ENCODE measurements at places on chromosomes 5 and 9.

GRCh38 chr5:93794954-93795353, 53.6 kb upstream of the POU5F2 start:
- DNase-seq, result peak; percentile 86

- DNase-seq, result no peak
Observed at GRCh38 chr9:71668717-71669116, 99.6 kb downstream of the CEMIP2 start.

GRCh38 chr9:98171176-98171925, 21.1 kb downstream of the CORO2A start:
- peak; percentile 6 for DNase-seq

- no peak for DNase-seq
Observed at GRCh38 chr9:91578911-91579310, 155.3 kb upstream of the NFIL3 start.

DNA sequence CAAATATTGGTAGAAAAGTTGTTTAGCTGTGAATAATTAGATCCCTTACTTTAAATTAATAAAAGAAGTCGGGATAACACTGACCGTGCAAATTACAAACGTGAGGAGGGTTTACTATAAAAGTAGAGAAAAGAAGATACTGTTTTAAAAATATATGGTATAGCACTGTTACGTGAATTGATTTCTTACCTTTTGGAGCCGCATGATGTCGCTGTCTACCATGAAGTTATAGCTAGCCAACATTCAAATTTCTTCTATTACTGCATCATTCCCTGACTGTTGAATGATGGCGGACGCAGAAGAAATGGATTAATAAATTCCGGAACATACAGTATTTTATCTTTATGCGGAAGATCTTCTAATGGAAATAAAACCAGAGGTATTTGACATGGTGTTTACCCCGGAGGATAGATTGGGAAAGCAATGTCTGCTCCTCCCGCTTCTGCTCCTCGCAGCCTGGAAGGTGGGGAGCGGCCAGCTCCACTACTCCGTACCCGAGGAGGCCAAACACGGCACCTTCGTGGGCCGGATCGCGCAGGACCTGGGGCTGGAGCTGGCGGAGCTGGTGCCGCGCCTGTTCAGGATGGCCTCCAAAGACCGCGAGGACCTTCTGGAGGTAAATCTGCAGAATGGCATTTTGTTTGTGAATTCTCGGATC, at the start of gene PCDHA6:
Gene PCDHA6 (plus strand): TSS at position 257 of the 658 bp plus-strand sequence. CDS start 132 bp downstream, at position 389.
- DNase-seq, result peak; percentile 59

DNA sequence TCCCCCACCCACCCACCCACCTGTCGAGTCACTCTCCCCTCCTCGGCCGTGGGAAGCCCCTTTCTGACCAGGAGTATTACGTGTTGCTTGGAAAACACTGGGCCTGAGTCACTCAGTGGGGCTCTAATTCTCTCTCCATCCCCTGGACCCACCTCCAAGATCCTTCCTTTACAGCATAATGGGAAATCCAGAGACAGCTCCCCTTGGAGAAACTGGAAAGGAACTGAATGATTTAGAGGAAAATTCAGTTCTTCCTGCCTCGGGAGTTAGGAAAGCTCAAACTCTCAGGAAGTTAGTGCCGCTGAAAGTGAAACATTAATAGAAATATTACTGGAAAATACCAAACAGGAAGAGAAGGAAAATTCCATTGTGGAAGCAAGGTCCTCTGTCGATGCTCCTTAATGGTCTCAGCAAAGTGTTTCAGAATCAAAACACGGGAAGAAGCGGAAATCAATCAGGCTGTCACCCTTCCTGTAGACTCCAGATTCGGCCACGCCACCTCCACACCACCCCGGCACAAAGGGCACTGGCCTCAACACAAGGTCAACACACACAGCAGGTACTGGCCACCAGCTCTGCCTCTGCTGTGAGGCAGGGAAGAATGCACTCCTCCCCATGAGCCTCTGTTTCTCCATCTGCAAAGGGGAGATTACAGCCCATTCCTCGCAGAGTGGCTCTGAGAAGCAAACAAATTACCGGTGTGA, 9.6 kb downstream of the SHB start:
- no peak for DNase-seq

GRCh38 chr9:123418506-123418905, 62.5 kb downstream of the CRB2 start:
- no peak for DNase-seq

GRCh38 chr9:109447329-109448076, 50.6 kb downstream of the PTPN3 start:
- DNase-seq, result no peak

GRCh38 chr5:36629729-36630128, 23.3 kb downstream of the SLC1A3 start:
- DNase-seq, result no peak

DNA sequence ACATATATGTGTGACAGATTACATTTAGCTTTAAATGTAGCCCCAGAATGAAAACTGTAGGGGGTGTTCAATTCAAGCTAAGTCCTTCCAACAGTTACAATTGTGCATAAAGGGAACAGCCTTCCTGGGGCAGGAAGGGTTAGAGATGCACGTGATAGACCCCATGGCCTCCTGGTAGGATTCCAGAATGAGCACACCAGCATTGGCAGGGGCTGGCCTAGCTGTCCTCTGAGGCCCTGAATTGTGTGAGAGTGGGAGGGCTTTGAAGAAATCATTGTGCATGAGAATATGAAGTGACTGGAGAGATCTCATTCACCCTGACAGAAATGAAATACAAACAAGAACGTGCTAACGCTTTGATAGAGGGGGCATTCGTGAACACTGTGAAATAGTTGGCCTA, 663.8 kb upstream of the KLF4 start:
- no peak for DNase-seq

- DNase-seq, result peak; percentile 93
Observed at GRCh38 chr9:133532937-133533668, 1.4 kb upstream of the ADAMTSL2 start.

- no peak for DNase-seq
Observed at GRCh38 chr9:93294011-93294410, 110.1 kb downstream of the WNK2 start.

DNA sequence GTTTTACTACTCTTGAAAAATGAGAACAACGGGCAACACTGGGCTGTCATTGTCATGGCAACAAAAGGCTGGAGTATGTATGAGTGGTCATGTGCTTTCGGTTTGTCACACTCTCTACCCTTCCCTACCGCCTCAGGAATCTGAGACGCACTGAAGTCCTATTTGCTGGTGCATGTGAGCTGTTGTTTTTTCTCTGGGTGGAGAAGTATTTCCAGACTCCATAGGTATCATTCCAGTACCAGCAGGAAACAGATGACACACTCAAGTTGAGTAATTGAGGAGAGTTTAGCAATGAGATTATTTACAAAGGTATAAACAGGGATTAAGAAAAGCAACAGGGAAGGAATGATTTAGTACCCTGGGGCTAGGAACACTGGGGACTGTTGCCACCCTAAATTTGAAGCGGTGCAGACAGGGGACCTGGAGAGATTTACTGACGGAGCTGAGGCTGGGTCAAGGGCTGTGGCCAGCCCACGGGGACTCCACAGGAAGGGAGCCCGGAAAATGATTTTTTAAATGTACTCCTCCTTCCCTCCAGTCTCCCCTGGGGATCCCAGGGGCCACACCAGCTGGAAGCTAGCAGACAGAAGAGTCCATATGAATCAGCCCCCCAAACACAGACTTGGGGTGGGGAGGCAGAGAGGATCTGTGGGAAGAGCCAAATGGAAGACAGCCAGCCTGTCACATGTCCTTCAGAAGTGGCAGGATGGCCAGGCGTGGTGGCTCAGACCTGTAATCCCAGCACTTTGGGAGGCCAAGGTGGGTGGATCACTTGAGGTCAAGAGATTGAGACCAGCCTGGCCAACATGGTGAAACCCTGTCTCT, 13.2 kb upstream of the ZBTB43 start:
- peak; percentile 78 for DNase-seq

- no peak for DNase-seq
Observed at GRCh38 chr5:150570333-150570732, 62.4 kb downstream of the NDST1 start.

DNA sequence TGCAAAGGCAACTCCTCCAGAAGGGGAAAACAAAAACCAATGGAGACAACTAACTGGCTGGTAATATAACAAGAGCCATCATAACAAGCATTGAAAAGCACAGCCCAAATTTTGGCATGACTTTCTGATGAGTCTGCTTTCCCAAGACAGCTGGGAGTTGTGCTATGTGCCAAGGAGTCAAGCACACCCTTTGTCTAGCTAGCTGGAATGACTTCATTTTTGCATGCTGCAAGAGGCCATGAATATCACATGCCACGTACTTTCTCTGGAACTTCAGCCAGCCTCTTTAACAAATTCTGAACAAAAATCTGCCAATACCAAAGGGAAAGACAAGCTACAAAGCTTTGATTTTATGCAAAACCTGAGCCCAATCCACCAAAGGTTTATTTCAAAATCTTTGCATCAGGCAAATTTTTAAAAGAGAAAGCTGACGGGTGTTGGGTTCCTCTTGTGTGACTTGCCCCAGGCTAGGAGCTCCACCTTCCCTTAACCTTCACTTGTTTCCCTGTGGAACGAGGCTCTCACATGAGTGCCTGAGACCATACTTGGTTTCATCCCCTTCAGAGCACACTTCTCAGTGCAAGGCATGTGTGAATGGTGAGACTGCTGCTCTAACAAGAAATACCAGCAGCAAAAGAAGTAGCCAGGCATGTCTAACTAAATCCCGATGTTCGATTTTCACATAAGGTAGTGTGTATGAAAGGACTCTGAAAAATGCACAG, 47.3 kb downstream of the S1PR3 start:
- DNase-seq, result no peak

- no peak for DNase-seq
Observed at GRCh38 chr9:3971391-3972082, 328.3 kb downstream of the GLIS3 start.

GRCh38 chr9:96503918-96504317, 53.9 kb downstream of the HABP4 start:
- DNase-seq, result no peak

GRCh38 chr9:88645879-88646199, 110.9 kb downstream of the NXNL2 start:
- no peak for DNase-seq

DNA sequence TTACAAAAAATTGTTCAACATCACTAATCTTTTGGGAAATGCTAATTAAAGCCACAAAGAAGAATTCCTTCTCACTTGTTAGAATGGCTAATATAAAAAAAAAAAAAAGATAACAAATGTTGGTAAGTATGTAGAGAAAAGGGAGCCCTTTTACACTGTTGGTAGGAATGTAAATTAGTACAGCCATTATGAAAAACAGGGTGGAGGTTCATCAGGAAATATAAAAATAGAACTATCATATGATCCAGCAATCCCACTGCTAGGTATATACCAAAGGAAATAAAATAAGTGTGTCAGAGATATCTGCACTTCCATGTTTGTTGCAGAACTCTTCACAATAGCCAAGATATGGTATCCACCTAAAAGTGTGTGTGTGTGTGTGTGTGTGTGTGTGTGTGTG, 83.5 kb upstream of the RGMB start:
- DNase-seq, result no peak

DNA sequence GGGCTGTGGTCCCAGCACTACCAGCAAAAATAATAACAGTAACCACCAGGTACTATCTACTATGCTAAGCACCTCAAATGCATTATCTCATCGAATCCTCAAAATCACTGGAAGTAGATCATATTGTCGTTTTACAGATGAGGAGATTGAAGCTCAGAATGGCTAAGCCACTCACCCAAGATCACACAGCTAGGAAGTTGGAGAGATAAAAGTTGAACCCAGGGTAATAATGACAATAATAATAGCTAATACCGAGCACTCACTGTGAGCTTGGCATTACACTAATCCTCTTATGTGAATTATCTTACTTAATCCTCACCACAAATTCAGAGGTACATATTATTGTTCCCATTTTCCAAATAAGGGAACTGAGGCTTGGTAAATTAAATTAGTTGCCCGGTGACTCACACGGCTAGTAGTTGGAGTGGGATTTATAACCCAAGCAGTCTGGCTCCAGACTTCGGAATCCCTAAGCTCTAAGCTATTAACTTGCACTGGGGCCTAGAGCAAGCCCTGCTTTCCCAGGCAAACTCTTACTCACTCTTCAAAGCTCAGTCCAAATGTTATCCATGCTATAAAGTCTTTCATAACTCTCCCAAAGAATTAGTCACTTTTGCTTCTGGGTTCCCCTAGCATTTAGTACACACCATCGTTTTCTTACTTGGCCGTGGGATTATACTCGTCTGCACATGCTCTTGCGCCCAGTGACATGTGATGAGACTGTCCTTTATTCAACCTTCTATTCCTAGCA, 3.8 kb downstream of the ARSI start:
- no peak for DNase-seq

DNA sequence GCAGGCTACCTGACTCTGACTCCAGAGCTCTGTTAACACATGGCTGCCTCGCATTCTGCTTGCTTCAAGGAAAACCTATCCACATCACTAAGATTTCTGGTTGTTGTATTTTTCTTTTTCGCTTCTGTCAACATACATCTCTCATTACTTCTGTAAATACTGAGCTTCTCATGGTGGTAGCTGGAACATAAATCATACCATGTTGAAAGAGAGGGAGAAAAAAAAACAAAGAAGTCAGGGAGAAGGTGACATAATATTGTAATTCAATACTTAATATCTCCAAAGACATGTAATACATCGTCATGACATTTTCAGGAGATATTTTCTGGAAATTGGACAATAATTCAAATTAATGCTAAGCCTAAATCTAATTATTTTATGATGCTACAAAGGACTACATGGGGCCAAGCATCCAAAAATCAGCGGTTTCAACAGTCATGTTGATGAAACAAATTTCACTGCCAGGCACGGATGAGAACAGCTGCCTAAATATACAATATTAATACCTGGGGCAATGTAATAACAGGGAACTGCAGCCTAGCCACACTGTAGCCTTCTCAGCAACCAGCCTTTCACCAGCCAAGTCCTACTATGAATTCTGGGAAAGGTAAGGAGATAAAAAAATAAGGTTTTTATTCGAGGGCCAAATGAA, 332.0 kb downstream of the TRIM32 start:
- DNase-seq, result no peak

DNA sequence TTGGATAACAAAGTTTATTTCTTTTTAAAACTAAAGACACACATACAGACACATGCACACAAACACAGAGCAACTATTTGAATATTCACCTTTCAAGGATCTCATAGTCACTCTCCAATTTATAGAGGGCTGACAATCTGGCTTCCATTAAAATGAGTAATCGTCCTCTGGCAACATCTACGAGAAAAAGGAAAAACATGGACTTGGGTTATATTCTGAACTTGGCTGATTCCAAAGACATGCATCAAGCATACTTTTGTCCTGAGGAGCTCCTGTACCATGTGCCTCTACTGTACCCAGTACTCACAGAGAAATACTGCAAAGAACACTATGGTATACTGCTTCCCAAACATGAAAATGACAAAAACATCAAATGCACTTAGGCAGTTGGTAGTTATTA, 15.4 kb downstream of the IARS1 start:
- no peak for DNase-seq

DNA sequence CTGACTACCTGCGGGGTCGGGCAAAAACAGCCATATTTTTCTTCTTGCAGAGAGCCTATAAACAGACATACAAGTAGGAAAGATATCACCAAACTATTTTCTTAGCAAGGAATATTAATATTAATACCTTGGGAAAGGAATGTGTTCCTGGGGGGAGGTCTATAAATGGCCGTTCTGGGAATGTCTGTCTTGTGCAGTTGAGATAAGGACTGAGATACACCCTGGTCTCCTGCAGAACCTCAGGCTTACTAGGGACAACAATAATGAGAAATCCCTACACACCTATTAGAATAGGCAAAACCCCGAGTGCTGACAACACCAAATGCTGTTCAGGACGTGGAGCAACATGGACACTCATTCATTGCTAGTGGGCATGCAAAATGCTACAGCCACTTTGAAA, 297.2 kb downstream of the DRD1 start:
- peak; percentile 18 for DNase-seq

GRCh38 chr5:107301999-107302398, 368.7 kb downstream of the EFNA5 start:
- no peak for DNase-seq

All from DMS53 (cell line).